ENCODE measurements at places on chromosomes 4 and X. TPM values are rescaled to one million over a fixed set of nuclear protein-coding genes. Genes with fewer than 3 reads are reported as not detected.

Gene C4orf51
- polyA plus RNA-seq: not detected

Gene SMPX
- polyA plus RNA-seq: 436 TPM

Gene MAGEC1
- not detected for polyA plus RNA-seq

Gene UGT2B11
- polyA plus RNA-seq: not detected

Gene LEF1
- polyA plus RNA-seq: 0.22 TPM

Gene EDNRA
- 6.0 TPM for polyA plus RNA-seq

Gene TEX13B
- polyA plus RNA-seq: not detected

Gene FABP2
- 0.01 TPM for polyA plus RNA-seq

Gene KLF8
- 1.9 TPM for polyA plus RNA-seq

Gene SPANXN3
- polyA plus RNA-seq: not detected

Gene RASGEF1B
- 1.3 TPM for polyA plus RNA-seq

Gene TMEM154
- polyA plus RNA-seq: 0.44 TPM

Gene HELT
- not detected for polyA plus RNA-seq

Gene HDX
- polyA plus RNA-seq: 0.29 TPM

Gene PDE6B
- 2.0 TPM for polyA plus RNA-seq

Gene PCDH11X
- polyA plus RNA-seq: under 0.01 TPM

Gene VCX3B
- polyA plus RNA-seq: not detected

Gene GC
- not detected for polyA plus RNA-seq

Gene SPANXD
- not detected for polyA plus RNA-seq

Gene TEC
- 1.7 TPM for polyA plus RNA-seq

Gene UNC5C
- polyA plus RNA-seq: 0.44 TPM

Gene OTUD6A
- not detected for polyA plus RNA-seq

Gene PHOX2B
- polyA plus RNA-seq: not detected

Gene DSPP
- not detected for polyA plus RNA-seq

Gene TBX22
- polyA plus RNA-seq: not detected

Gene TRIML2
- polyA plus RNA-seq: not detected

Gene GALNTL6
- not detected for polyA plus RNA-seq

Gene MMRN1
- 2.8 TPM for polyA plus RNA-seq

Gene PPEF1
- polyA plus RNA-seq: 0.07 TPM

Gene KLKB1
- polyA plus RNA-seq: 0.57 TPM

Gene RNF4
- 19.3 TPM for polyA plus RNA-seq

Gene ETDB
- polyA plus RNA-seq: not detected

Gene CHST7
- 3.7 TPM for polyA plus RNA-seq

Gene SSX2B
- not detected for polyA plus RNA-seq

Gene GAGE13
- polyA plus RNA-seq: not detected

Gene FDCSP
- polyA plus RNA-seq: not detected

Gene CT47B1
- not detected for polyA plus RNA-seq

Gene SPARCL1
- polyA plus RNA-seq: 553 TPM

Gene GAGE12F
- polyA plus RNA-seq: not detected

Gene GPRASP3
- polyA plus RNA-seq: 0.73 TPM

Gene CSAG3
- polyA plus RNA-seq: not detected

Gene SSX4
- not detected for polyA plus RNA-seq

Gene HOPX
- polyA plus RNA-seq: 13.1 TPM

Gene DUSP9
- 0.03 TPM for polyA plus RNA-seq

Gene BEX3
- 45.3 TPM for polyA plus RNA-seq

Gene PPP1R2C
- polyA plus RNA-seq: not detected

Gene CFAP97
- 4.0 TPM for polyA plus RNA-seq

Data from heart right ventricle (tissue), 16 donors.